ENCODE measurements at places on chromosomes 4 and X.
A peak's percentile ranks its signal among the peaks of the same experiment; 100 is the strongest.

DNA sequence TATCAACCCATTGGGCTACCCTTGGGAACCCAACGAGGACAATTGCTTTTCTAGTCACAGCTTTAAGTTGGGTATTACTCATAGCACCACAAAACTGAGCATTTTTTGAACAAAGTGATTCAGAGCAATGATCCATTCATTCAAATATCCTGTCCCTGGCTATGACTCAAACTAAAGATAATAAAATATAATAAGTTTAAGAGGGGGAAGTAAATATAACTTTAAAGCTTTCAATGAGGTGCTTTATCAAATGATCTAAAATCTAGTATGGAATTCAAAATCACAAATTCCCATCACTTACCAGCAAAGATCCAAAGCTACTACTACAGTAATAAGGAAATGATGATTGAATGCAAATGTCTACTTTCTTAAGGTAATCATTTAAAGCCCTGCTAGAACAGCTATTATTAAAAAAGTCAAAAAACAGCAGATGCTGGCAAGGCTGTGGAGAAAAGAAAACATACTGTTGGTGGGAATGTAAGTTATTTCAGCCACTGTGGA is 39.8 kb upstream of the S100G start:
- no peak for DNase-seq

- peak; percentile 60 for DNase-seq
Observed at GRCh38 chr4:118834960-118835569, 861 bp downstream of the SEC24D start.

DNA sequence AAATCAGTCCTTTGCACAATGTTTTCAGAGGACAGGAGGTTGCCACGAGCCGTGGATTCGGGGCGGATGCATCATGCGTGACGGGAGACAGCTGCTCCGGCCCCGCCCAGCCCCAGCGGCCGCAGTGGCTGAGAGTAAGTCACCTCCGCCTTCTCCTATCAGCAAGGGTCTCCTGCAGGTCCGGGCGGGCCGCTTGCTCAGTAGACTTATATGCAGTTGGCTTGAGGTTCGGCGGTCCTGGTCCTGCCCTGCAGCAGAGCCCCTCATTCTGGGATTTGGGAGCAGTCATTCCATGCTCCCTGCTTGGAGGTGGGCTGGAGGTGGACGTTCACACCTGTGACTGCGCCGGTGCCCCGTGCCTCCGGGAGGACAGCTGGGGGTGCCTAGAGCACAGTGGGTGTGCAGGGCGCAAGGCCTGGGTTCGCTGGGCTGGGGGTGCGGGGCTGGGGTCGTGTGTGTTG is 86.3 kb upstream of the ADRA2C start:
- no peak for DNase-seq

- DNase-seq: no peak
Observed at GRCh38 chrX:8084006-8084405, 87.1 kb downstream of the VCX2 start.

DNA sequence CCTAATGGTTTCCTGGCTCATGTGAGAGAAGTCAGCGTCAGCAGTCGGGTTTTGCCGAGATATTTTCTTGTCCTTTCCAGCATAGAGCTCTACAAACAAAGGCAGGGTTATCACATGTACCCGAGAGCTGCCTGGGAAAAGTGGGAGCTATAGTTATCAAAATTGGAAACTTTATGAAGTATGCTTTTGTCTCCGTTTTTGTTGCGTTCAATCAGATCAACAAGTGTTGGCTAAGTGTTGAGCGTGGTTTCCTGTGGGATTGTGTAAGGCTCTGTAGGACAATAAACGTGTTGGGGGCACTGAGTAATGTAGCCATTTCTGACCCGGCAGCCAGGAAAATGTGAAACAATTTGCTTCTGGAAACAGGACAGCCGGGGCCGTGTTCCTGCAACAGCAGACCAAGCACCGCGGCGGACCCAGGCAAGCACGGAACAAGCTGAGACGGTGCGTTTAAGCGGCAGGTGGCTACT is at the start of gene BMX:
TSS of gene BMX (plus strand) at position 311 of the 470 bp plus-strand sequence. CDS start 7,547 bp downstream, outside the sequence.
- DNase-seq: no peak

DNA sequence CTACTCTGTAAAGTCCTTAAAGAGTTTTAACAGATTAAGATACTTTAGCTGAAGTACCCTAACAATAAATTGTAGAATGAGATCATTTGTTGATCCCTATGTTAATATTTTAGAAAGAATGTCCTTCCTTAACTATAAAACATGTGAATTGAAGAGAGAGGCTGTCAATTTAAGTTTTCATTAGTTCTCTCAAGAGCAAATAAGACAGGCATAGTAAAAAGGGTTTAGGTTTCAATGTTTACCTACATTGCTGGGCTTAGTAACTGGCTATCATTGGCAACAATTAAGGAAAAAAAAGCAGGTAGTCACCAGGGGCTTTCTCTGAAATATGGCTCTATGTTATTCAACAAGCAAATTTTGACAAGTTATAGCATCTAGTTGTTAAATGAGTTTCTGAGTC is 91.5 kb downstream of the ATRX start:
- DNase-seq: no peak

DNA sequence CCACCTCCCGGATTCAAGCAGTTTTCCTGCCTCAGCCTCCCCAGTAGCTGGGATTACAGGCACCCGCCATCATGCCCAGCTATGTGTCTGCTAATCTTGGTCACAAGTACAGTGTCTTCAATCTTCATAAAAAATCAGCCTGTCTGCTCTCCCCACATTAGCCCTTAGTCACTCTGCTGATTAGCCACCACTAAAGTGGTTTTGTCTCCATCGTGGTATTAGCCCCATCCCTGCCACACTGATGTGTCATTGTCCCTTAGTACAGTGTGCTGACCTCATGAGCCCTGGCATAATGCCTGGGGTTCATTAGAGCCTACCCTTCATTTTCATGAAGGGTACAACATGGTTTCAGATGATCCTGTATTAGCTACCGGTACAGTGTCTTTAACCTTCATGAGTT is 49.9 kb downstream of the ZNF157 start:
- no peak for DNase-seq

GRCh38 chrX:26442340-26442739 is 226.4 kb downstream of the MAGEB5 start:
- no peak for DNase-seq

DNA sequence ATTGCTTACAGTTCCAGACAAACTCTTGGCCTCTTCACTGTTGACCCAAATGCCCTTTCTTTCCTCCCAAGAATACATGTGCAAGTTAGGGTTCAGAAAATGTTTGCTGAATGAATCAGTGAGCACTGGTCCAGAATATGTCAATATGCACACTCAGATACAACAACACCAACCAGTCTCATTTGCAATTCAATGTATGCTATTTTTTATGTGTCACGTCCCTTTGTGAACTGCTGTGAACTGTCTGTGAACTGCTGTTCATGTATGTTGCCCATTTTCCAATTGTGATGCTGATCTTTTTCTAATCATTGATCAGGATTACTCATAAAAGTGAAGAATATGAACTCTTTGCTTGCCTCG is 17.8 kb downstream of the GAB3 start:
- no peak for DNase-seq

DNA sequence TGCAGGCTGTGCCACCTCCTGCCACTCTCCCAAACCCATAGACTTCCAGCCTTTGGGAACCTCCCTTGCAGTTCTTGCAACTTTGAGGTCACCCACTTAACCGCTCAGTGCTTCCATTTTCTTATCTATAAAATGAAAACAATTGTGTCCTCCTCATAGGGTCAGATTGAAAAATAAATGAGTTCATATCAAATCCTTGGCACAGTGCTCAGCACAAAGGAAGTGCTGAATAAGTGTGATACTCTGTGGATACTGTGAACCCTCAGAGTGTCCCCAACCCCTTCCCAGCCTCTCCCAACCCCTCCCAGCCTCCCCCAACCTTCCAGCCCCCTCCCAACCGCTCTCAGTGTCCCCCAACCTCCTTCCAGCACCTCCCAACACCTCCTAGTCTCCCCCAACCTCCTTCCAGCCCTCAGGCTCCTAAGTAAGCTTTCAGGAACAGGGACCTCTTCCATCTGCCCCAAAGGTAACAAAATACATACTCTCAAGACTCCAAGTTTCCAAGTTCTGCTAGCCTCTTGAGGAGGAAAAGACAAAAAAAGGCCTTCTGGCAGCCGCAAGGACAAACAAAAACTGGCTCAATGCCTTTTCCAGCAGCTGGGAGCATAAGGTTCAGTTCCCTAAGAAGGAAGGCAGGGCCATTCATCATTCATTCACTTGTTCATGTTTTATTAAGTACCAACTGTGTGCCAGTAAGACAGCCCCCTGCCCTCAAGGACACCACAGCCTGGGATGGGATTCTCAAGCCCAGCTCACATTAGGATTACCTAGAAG is 46.1 kb upstream of the LGI2 start:
- DNase-seq: no peak

DNA sequence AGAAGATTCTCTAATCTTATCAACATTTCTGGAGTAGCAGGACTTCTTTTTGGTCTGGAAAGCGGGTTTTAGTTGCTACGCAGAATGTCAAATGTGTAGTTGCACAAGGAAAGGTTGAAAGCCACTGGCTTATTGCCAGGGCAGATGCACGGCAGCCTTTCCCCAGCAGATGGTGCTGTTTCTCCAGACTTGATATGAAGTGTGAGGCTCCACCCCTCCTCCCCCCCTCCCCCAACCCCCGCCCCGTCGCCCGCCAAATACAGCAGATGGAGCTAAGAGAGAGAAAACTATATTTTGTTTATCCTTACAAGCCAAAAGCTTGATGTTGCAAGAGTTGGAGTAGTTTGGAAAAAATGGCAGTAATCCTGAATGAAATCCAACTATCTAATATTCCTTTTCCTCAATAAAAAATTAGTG is 32.0 kb downstream of the ENOPH1 start:
- peak; percentile 90 for DNase-seq

DNA sequence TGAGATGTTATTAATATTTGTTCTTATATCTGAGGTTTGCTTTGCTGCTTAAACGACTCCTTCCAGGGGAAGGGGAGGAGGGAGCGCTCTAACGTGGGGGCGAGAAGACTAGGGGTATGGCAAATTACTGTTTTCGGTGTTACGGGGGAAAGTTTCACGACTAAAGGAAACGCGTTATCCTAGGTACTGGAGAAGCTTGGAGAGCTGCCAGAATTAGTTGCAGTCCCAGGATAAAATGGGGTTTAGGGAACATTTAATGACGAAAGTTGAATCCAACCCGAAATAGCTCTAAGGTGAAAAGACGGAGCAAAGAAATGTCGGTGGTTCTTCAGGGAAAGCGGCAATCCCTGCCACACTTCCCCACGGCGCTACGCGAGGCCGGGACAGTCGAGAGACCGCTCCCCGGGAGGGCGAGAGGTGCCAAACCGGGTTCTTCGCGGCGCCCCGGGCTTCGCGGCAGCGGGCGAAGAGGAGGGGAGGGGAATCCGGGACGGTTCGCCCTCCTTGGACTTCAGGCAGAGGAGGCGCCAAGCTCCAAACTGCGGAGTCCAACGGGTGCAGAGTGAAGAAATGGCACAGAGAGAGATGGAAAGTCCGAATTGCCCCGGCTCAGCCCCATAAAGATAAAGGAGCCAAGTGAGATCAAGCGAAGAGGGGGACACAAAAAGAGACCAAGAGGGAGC is 724 bp downstream of the THOC2 start:
- DNase-seq: peak; percentile 9

DNA sequence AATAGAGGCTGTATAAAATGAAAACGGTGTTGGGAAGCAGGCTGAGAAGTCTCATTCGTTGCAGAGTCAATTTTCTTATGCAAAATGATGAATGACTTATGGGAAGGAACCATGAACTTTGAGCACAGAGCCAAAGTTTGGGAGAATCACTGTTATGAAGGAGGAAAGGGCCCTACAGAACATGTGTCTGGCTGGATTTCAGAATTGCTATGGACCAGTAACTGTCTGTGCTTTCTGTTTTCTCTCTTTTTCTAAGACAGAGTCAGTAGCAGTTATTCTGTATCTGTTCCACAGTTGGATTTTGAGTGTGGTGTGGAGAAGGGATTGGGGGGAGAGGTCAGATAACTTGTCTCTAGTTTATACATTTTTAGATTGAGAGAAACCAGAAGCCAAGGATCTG is 265.0 kb upstream of the HS3ST1 start:
- DNase-seq: no peak

- DNase-seq: no peak
Observed at GRCh38 chr4:30801876-30802275, 81.7 kb downstream of the PCDH7 start.

GRCh38 chrX:56268888-56269287 is 36.7 kb downstream of the KLF8 start:
- DNase-seq: no peak

DNA sequence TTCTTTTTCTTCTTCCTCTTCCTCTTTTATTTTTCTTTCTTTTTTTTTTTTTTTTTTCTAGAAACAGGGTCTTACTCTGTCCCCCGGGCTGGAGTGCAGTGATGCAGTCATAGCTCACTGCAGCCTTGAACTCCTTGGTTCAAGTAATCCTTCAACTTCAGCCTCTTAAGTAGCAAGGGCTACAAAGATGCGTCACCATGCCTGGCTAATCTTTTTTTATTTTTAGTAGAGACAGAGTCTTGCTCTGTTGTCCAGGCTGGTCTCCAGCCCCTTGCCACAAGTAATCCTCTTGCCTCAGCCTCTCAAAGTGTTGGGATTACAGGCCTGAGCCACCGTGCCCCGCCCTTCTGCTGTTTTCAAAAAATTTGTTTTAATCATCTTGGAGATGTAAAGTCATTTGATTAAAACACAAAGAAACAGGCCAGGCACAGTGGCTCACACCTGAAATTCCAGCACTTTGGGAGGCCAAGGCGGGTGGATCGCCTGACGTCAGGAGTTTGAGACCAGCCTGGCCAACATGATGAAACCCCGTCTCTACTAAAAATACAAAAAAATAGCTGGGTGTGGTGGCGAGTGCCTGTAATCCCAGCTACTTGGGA is 28.1 kb downstream of the SYNPO2 start:
- no peak for DNase-seq

DNA sequence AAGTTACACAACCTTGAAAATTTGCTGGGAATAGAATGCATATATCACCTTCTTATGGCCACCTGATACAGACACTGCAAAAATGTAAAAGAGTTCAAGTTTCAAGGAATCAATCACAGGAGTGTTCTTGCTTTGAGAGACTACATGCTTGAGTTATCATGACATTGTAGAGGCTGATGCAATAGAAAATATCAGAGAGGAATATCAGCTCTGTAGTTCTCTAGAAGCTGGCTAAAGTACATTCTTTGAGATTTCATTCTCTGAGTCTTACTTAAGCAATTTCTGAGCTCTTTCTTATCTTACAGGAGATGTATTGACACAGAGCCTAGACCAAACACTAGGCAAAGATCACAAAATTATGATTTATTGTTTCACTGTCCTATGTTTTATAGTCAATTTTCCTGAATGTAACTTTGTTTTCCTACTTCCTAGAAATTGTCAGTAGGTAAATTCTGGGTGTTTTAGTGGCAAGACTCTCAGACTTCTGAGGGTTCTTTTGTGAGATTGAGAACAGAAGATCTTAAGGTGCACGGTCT is 152.1 kb upstream of the HPGD start:
- no peak for DNase-seq

DNA sequence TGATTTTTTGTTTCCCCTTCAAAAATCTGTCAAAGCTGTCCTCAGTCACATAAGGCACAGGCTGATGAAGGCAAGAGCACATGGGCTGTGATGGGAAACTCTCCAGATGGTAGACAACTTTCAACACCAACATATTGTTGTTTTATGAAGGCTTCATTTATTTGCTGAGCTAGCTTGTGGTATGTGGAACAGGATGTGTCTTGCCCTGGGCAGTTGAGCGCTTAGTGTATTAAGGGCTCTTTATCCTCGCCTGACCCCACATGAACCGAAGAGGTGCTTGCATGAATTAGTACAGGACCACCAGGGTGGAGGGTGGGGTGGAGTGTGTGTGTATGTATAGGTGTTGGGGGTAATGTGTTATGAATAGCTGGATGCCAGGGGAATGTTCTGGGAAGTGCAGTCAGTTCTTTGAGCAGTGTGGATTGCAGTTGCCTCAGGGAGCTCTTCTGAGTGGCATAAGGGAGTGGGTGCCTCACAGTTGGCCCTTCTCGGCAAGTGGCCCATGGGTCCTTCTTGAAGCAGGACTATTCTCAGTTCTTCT is 103.1 kb downstream of the PHEX start:
- DNase-seq: no peak

All from CD4-positive, alpha-beta T cell treated with Interleukin-17A for 4 hours (primary cell).